H1 (cell line): ENCODE measurements at places on chromosomes 7 and 10.

GRCh38 chr10:75941223-75941801 is 509.9 kb downstream of the LRMDA start:
- no peak for DNase-seq

DNA sequence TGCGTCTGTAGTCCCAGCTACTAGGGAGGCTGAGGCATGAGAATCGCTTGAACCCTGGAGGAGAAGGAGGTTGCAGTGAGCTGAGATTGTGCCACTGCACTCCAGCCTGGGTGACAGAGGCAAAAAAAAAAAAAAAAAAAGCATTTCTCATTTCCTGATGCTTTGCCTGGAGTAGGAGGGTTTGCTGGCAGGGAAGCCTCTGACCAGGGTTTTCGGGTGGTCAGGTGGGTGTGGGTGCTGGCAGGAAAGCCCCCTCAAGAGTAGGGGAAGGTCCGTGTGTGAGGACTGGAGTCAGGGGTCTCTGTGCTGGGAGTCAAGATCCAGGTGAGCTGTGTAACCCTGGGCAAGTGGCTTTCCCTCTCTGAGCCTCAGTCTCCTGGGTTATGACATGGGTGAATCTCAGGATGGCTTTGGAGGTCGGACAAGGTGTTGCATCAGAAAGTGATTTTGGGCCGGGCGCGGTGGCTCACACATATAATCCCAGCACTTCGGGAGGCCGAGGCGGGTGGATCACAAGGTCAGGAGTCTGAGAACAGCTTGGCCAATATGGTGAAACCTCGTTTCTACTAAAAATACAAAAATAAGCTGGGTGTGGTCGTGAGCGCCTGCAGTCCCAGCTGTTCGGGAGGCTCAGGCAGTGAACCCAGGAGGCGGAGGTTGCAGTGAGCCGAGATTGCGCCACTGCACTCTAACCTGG is 3.2 kb downstream of the AMZ1 start:
- DNase-seq, result no peak

DNA sequence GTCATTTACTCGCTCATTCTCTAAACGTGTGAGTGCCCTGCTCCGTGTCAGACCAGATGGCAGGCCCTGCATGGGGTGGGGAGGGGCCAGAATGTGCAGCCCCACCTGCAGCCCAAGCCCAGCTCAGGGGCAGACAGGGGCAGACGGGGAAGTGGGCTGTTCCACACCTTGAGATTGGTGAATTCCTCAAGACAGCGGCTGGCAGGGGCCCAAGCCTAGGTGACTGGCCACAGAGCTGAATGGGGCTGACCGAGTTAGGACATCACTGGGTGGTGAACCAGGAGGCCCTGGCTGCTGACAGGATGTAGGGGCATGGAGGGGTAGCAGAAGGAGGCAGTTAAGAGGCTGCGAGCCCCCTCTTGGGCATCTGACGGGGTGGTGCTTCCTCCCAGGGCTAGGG is 79.1 kb downstream of the MGMT start:
- DNase-seq, result no peak

DNA sequence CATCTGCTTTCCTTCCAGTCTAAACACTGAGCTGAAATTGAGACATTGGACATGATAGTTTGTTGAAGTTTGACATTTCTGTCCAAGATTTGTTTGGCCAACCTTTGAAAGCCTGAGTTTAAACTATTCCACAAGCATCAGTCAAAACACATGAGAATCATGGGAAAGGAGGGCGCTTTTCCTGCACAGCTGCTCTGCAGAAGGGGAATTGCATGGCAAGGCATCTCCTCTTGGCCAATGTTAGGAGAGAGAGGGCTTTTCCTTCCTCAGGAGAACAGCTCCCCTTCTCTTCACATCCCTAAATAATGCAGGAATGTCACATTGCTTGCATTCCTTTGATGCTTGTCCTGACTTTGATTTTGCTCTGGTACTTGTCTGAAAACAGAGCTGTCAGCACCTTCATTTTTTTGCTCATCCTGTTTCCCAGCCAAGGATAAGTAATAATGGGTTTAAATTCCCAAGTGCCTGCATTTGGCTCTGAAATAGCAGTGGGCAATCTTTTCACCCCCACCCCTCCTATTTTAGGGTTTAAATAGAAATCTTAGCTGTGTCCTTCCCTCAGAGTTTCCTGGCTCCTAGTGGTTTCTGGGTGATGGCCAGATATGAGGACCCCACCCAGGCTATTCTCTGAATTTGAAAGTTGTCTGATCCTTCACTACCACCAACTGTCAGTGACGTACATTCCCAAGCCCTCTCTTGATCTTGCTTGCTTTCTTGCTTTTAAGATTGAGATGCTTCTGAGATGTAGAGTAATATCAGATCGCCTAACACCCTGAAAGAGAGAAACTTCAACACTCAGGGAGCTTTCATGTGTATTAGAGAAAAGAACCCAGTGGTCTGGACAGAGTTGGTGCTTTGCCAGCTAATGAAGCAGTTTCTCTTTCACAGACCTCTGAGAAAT is 75.2 kb upstream of the NPVF start:
- no peak for DNase-seq

- DNase-seq, result no peak
Observed at GRCh38 chr10:44674536-44675386, 236.4 kb upstream of the TMEM72 start.

DNA sequence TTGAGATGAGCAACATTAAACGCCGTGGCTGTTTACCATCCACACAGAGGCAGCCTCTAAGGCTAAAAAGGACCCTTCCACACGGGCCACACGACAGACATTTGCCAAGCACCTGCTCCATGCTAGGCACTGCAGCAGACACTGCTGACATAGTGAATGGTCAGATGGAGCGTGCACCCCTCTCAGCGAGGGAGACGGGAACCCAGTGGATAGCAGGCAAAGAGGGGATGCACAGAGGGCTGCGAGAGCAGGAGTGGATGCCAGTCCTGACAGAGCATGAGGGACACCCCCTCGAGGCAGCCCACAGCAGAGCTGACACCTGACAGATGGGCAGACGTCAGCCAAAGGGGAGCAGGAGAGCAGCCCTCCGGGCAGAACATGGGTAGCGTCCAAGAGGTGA is 5.6 kb upstream of the STK32C start:
- DNase-seq, result no peak

- no peak for DNase-seq
Observed at GRCh38 chr10:114301177-114301576, 62.1 kb downstream of the VWA2 start.

DNA sequence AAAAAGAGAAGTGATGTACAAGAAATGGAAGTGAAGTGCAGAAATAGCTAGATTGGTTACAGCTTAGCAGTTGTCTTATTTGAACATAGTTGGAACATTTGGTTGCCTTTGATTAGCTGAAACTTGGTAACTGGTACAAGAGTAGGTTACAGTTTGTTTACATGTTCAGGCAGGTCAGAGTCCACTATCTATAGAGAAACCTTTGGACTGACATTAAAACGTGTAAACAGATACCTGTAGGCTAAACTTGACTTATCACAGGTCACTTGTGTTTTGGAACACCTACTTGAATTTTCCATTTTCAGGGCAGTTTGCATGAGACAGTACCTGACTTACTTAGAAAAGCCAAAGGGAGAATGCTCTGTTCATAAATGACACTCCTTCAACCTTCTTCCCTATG is 28.5 kb upstream of the CYP2C8 start:
- DNase-seq, result no peak

- DNase-seq, result no peak
Observed at GRCh38 chr10:104894681-104895080, 253.6 kb downstream of the SORCS3 start.

DNA sequence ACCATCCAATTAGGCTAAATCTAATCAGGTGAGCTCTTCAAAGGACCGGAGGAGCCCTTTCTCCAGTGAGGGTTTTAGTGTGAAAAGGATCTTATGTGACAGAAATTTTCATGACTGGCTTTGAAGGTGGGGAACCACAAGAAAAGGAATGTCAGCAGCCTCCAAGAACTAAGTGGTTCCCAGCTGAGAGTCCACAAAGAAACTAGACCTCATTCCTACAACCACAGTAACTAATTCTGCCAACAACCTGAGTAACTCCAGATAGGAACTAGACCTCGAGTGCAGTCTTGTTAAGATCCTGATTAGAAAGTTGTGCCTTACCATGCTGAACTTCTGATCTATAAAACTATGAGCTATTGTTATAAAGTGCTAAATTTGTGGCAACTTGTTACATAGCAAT is 51.3 kb downstream of the PCLO start:
- DNase-seq, result no peak

DNA sequence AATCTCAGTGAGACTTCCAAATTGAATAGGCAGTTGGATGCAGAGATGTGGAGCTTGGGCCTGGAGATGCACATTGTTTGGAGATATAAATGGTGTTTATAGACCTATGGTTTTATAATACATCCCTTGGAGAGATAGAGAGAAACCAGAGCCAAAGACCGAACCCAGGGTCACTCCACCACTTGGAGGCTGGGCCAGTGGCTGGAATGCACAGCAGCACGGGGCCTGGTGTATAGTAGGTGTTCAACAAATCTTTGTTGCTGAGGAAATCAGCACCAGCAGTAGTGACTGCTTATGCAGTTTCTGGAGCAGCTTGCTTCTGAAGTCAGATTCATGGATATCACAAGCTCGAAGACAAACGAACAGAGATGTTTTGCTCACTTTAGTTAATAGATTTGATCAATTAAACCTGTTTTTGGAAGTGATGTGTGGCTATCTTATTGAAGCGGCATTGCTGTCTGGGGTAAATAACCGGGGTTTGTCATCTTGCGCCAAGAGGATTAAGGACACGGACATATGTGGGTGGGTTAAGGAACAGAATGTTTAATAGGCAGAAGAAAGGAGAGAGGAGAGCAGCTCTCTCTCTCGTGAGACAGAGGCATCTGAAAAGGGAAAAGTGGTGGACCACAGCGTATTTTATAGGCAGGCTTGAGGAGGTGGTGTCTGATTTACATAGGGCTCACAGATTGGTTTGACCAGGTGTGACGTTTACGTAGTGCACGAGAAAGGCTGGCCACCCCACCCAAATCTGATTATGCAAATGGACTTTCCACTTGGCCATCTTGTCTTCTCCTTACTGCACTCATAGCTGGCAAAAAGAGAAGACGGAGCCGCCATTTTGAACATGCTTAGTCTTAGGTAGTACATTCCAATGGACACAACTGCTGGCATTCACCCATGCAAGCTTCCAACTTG is 11.1 kb downstream of the RBP4 start:
- DNase-seq, result no peak

DNA sequence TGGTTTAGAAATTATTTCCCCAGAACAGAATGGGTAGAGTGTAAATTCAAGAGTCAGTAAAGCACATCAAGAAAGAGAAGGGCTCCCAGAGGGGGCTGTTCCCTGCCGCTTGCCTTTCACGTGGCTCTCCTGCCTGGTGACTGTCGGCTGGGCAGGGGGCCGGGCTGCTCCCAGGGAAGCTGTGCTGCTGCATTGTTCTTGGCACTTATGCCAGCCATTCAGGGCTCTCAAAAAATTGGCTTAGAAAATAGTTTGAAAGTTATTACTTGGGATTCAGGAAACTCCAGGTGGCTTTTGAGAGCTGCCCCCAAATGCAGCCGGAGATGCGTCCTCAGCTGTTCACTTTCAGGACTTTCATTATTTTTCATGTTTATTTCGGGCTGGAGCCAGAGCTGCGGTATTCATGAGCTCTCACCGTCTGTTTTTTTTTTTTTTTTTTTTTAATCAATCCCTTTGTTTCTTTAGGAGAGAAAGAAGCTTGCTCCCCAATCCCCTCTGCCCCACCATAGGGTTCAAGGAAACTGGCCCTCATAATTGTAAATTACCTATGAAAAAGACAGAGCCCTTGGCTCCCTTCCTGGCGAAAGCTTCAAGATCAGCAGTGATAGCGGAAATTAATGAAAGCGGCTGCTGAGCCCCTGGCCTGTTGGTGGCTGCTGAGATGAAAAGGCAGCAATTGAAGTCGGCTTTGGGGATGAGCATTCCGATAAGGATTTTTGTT is 94.1 kb downstream of the SORCS3 start:
- peak; percentile 64 for DNase-seq

GRCh38 chr7:101869901-101870290 is 52.5 kb downstream of the CUX1 start:
- DNase-seq, result no peak

DNA sequence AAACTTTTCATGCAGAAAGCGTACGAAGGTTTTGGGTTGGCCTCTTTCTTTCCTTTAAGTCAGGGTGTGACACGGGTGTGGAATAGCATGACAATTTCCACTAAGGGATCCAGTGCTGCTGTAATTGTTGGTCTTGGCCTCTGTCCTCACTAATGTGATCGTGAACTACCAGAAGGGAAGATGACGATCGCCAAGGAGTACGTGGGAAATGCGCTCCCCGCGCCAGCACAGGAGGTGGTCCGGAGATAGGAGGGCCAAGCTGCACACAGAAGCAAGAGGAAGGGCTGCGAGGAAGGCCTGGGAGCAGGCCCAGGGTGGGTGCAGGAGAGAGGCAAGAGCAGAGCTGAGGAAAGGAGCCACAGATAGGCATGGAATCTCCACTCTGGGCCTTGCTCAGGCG is 79.7 kb upstream of the PODXL start:
- DNase-seq, result no peak

DNA sequence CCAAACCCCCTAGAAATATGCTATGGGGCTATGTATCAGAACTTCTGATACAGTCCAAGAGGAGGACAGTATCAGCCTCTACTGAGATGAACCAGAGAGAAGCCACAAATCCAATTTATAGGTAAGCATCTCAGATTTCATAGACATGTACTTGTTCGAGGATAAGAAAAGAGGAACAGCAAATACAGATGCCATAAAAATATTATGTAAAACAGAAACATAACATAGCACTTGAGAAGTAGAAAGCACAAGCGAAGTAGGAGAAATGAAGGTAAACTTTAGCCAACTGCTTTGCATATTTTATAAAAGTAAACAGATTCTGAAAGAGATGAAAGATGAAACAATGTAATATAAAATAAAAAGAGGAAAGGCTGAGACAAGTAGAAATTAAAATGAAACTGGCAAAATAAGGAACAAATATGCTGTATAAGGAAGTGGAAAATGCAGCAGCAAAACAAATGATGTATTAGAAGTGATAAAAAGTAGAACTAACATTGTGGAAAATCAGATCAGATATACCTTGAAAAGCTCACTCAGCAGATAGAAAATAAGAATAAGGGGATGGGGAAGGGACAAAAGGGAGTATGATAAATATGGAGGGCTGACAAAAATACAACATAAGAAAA is 135.1 kb downstream of the SKAP2 start:
- DNase-seq, result no peak

DNA sequence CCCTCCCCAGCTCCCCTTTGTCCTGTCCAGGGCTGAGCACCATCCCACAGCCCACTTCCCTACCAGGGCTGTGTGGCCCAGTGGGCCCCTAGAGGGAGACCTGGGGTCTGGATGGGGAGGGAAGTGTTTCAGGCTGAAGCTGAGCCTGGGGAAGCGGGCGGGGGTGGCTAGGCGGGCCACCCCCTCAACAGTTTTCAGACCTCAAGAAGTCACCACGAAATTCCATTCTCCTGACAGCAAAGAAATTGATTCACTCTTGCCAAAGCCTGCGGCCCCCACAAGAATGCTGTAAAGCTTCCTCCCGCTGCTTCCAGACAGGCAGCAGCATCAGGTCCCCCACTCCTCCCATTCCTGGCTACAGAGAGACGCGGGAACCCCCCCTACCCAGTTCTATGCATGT is 2.5 kb upstream of the LFNG start:
- no peak for DNase-seq

GRCh38 chr10:100972115-100972903 is 3.0 kb downstream of the SEMA4G start:
- no peak for DNase-seq

- DNase-seq, result no peak
Observed at GRCh38 chr7:110283056-110283455, 807.9 kb upstream of the LRRN3 start.

- DNase-seq, result no peak
Observed at GRCh38 chr7:55423891-55424290, 58.8 kb downstream of the LANCL2 start.

- no peak for DNase-seq
Observed at GRCh38 chr7:122902751-122903495, 16.7 kb upstream of the CADPS2 start.

GRCh38 chr7:131046246-131046645 is 281.4 kb upstream of the MKLN1 start:
- no peak for DNase-seq
